A549 treated with Mapracorat at 1 μM for 4 hours (cell line): ENCODE measurements at places on chromosomes 13 and 19. TPM values are rescaled to one million over a fixed set of nuclear protein-coding genes. Genes with fewer than 3 reads are reported as not detected.

Gene CYP2B6
- not detected in 5 replicates for total RNA-seq

Gene KASH5
- 0.06 TPM in 1 of 5 replicates, not detected in the others for total RNA-seq

Gene CEACAM21
- total RNA-seq: not detected in 5 replicates

Gene ARRDC5
- total RNA-seq: not detected in 5 replicates

Gene ZSCAN4
- total RNA-seq: not detected in 5 replicates

Gene CYP2A7
- total RNA-seq: not detected in 5 replicates

Gene SGCG
- not detected in 5 replicates for total RNA-seq

Gene IL11
- total RNA-seq: 16.3 to 22.0 TPM (median 18.1 TPM) in 5 replicates

Gene HRC
- total RNA-seq: not detected in 5 replicates

Gene IZUMO4
- 0.32 to 1.0 TPM (median 0.87 TPM) in 5 replicates for total RNA-seq

Gene HS6ST3
- not detected in 5 replicates for total RNA-seq

Gene FSD1
- 7.4 to 9.3 TPM (median 8.8 TPM) in 5 replicates for total RNA-seq
